ENCODE measurements at places on chromosomes 4 and X. TPM values are rescaled to one million over a fixed set of nuclear protein-coding genes. Genes with fewer than 3 reads are reported as not detected.

Gene RASGEF1B
- polyA plus RNA-seq: 21.5 TPM

Gene PROM1
- 2.3 TPM for polyA plus RNA-seq

Gene CXCL6
- polyA plus RNA-seq: not detected

Gene IDS
- polyA plus RNA-seq: 52.0 TPM

Gene AWAT1
- not detected for polyA plus RNA-seq

Gene PPM1K
- polyA plus RNA-seq: 177 TPM

Gene BEX5
- polyA plus RNA-seq: 17.8 TPM

Gene SUPT20HL2
- not detected for polyA plus RNA-seq

Gene USP17L19
- polyA plus RNA-seq: not detected

Gene VCX3B
- not detected for polyA plus RNA-seq

Gene OTUD6A
- not detected for polyA plus RNA-seq

Gene MAML3
- 10.2 TPM for polyA plus RNA-seq

Gene DHRSX
- 15.7 TPM for polyA plus RNA-seq

Gene TRIM75
- not detected for polyA plus RNA-seq

Gene CSAG1
- not detected for polyA plus RNA-seq

Gene GUCY1B1
- 13.6 TPM for polyA plus RNA-seq

Gene ADGRG4
- polyA plus RNA-seq: not detected

Gene SSX4
- polyA plus RNA-seq: not detected

Gene RAB39B
- polyA plus RNA-seq: 26.2 TPM

Gene CNGA1
- not detected for polyA plus RNA-seq

Gene COX7B2
- not detected for polyA plus RNA-seq

Gene KLHL4
- 4.7 TPM for polyA plus RNA-seq

Gene TRPC5OS
- polyA plus RNA-seq: 0.44 TPM

Gene DCAF4L1
- 0.42 TPM for polyA plus RNA-seq

Gene GPRIN3
- polyA plus RNA-seq: 7.0 TPM

Gene MAGEC2
- polyA plus RNA-seq: not detected

Gene CT47C1
- polyA plus RNA-seq: not detected

Gene NEIL3
- polyA plus RNA-seq: not detected

Gene GPR143
- 5.5 TPM for polyA plus RNA-seq

Gene SYP
- polyA plus RNA-seq: 240 TPM

Gene ZNF141
- 19.0 TPM for polyA plus RNA-seq

Gene FGF13
- 242 TPM for polyA plus RNA-seq

Gene ZNF718
- 11.4 TPM for polyA plus RNA-seq

Gene SH3TC1
- polyA plus RNA-seq: not detected

Gene GUF1
- 15.5 TPM for polyA plus RNA-seq

Gene SORCS2
- polyA plus RNA-seq: 1.0 TPM

Gene PCDH7
- polyA plus RNA-seq: 12.6 TPM

Gene P2RY4
- polyA plus RNA-seq: not detected

Gene MFSD8
- polyA plus RNA-seq: 92.9 TPM

Gene PAGE5
- polyA plus RNA-seq: not detected

Gene SCML2
- 14.7 TPM for polyA plus RNA-seq

Gene AKAP4
- not detected for polyA plus RNA-seq

Gene FAM184B
- polyA plus RNA-seq: not detected

Gene MTCP1
- 1.1 TPM for polyA plus RNA-seq

Gene IL21
- polyA plus RNA-seq: not detected

Gene ZAR1
- polyA plus RNA-seq: 0.88 TPM

Gene PKD2
- polyA plus RNA-seq: 54.8 TPM

Gene GYPB
- polyA plus RNA-seq: not detected

Gene GABRA4
- polyA plus RNA-seq: 0.78 TPM

Gene ADGRG2
- polyA plus RNA-seq: 0.05 TPM

Gene CD38
- polyA plus RNA-seq: not detected

Gene ZCCHC18
- 132 TPM for polyA plus RNA-seq

Gene MTNR1A
- polyA plus RNA-seq: not detected

All from neural cell (in vitro differentiated cells).